Mesenchymal stem cell (in vitro differentiated cells and primary cell): ENCODE measurements at places on chromosomes 4 and X.

- no peak for DNase-seq
Measured at GRCh38 chr4:48796191-48796926, 16.3 kb upstream of the FRYL start.

DNA sequence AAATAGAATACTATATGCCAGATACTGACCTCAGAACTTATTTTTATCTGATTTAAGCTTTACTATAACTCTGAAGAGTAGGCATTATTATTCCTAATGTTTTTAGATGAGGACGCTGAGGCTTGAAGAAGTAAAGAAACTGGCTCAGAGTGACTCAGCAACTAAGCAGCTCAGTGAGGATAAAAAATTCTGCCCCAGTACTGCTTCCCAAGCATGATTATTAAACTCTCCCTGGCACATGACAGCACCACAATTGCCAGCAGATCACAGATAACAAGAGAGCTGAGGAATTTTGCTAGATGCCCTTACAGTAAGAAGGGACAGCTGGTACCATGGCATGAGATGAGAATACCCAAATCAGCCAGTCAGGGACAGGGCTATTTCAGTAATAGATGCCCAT lies 219.4 kb downstream of the NKX6-1 start:
- DNase-seq: no peak

DNA sequence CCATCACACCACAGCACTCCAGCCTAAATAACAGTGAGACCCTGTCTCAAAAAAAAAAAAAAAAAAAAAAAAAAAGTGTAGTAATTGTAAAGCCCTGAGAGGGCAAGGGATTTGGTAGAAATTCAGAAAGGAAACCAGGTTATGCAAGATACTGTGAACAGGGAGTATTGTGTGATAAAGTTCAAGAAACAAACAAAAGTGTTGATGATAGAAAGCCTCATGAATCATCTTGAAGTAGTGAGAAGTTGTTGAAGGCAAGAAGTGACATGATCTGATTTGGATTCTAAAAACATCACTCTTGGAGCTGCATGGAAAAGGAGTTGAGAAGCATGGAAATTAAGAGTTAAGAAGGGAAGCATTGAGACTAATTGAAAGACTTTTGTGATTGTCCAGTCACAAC lies 102.2 kb downstream of the RAP1GDS1 start:
- no peak for DNase-seq

GRCh38 chr4:89981789-89982334 lies 87.2 kb downstream of the MMRN1 start:
- DNase-seq: no peak

GRCh38 chr4:54495091-54495490 lies 162.7 kb upstream of the KIT start:
- DNase-seq: no peak

DNA sequence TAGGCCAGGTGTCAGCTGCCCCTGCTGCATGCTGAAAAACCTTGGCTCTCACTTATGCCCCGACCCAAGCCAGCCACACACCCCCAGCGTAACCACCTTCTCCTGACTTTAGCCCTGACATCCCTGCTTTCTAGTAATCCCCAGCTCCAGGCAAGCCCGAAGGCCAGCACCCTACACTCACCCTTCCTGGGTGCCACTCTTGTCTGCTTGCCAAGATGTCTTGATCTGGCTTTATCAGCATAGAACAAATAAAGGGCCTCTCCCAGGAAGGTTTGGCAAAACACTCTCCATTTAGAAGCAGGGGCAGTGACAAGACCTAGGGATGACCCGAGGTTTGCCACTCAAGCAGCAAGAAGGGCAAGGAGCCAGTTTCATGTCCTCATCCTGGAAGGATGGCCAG lies 6.8 kb upstream of the MAP9 start:
- DNase-seq: no peak

DNA sequence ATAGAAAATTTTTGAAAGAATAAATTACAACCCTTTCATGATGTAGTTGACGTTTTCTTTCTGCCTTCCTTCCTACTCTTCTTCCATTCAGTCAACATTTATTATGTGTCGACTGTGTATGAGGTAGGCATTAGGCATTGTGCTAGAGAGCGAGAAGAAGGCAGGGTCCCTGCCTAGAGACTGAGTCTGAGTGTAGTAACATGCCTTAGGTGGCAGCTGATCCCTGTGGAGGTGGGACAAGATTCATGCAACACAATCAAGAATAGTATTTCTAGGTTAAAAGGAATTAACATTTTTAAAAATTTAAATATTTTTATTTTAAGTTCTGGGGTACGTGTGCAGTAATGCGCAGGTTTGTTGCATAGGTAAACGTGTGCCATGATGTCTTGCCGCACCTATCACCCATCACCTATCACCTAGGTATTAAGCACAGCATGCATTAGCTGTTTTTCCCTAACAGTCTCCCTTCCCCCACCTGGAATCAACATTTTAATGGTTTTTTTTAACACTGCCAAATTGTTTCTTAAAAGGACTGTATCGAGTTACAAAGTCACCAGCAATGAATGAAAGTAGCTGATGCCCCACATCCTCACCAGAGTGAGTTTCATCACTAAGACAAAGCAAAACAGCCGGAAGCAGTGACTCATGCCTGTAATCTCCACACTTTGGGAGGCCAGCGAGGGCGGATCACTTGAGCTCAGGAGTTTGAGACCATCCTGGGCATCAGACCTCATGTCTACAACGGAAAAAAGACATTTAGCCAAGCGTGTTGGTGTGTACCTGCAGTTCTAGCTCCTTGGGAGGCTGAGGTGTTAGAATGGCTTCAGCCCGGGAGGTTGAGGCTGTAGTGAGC lies 84.0 kb downstream of the WWC2 start:
- peak; percentile 92 for DNase-seq

- DNase-seq: peak; percentile 18
Measured at GRCh38 chr4:106186201-106186600, 129.8 kb downstream of the TBCK start.

DNA sequence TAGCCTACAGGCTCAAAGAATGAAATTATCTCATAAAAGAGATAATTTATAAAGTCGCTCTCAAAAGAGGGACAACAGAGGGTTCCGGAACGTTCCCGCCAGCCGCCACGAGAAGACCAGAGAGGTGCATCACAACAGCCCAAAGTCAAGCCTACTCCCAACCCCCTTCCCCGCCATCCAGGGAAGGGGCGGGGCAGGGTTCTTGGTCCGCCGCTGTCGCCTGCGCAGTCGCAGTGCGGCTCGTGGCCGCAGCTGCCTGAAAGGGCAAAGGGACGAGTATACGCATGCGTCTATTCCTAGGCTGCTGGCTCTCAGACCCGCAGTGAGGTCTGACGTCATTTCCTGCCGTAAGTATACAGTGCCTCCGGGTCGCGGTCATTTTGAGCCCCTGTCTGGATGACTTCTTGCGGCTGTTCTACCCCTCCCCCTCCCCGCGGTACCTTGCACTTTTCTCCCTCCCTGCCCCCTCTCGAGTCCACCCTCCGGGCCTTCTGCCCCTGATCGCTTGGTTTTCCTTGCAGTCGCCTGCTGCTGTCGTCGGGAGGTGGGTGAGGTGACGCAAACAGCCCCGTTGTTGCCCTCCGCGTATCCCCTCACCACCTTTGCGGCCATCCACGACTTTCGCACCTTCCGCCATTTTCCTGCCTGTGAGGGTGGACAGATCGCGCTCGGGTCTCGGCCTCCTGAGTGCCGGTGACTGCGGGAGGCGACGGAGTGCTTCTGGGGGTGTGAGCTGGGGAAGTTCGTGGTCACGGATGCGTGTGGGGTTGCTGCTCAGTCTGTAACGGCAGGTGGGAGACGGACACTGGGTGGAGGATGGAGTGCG lies at the start of gene OCIAD1:
Gene OCIAD1 (plus strand): TSS at position 383 of the 826 bp plus-strand sequence. CDS start 1,537 bp downstream, outside the sequence.
- DNase-seq: peak; percentile 99

DNA sequence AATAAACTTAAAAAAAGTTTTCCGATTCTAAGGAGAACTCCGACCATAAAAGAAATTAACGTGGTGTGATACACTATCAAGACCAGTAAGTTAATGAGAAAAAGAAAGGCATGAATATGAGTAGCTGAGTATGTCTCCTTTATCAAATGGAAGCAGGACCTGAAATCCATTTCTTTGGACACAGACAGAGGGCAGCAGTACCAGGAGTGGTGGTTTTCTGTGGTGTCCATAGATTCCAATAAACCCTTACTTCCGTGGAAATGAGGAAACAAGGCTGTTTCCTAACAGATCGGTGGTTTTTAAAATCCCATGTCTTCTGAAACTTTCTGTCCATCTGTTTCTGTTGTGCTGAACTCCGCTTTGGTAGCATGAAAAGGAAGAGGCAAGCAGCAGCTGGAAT lies 128.5 kb upstream of the TSPAN5 start:
- DNase-seq: peak; percentile 8

DNA sequence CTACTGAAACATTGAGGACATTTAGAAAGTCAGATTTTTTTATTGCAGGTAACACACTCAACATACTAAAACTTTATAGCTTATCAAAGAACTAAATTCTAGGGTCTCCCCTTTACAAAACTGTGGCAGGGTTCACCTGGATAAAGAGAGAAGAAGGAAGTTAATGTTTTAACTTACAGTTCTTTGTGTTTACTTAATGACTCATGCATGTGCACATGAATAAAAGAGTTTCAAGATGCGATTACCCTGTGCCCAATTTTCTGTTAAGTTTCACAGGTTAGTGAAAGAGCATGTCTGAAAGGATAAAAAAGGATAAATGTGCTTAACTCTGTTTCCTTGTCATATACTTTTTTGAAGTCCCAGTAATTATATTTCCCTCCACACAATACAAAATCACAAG lies 16.8 kb downstream of the DCAF8L1 start:
- DNase-seq: no peak

GRCh38 chr4:82710197-82710929 lies 88.2 kb downstream of the SCD5 start:
- no peak for DNase-seq

DNA sequence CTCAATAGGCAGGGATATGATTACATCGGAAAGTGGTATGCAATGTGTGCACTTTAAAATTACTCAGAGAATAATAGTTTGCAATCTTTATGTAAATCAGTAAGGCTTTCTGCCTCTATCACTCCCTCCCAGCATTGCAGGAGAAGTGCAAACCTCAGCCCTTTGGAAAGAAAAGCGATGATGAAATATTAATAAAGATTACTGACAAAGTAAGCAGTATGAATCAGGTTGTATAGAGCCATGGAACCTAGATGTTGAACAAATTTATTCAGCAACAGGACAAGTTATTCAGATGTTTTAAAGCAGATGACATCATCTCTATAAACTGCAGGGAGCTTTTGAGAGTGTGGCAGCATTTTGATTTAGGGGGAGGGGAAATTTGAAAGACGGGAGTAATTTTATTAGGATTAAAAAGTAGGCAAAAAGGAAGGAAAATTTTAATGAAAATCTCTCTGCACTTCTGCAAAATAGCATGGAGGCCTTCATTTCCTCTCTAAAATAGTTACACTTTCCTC lies 631.7 kb upstream of the GRIA3 start:
- DNase-seq: no peak

DNA sequence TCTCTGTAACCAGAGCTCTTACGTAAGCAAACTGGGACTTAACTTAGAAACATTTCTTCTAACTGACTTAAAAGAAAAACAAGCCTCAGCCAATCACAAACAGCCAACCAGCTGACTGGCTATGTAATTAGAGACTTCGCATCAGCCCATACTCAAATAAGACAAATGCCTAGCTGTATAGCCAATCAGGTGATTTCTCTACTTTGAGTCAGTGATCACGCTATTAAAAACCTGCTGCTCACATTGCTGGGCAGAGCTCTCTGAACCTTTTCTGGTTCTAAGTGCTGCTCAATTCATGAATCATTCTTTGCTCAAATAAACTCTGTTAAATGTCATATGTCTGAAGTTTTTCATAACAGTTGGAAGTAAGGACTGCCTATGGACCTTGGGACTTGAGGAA lies 9.9 kb upstream of the SMIM10L2A start:
- DNase-seq: peak; percentile 21

DNA sequence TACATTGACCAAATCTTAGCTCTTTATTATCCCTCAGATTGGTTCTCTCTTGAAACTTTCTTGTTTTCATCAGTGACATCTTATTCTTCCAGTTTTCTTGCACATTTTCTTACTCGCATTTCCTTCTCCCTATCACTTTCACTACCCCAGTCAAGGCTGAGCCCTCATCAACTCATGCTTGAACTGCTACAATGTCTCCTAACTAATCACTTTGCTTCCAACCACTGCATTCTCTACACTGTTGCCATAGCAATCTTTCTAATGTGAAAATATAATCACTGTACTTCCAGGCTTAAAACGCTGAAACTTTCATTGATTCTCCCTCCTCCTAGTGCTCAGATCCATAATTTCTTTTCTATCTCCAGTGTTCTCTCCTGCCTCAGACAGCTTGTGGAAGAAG lies 22.2 kb upstream of the LPAR4 start:
- no peak for DNase-seq
